ENCODE measurements at places on chromosomes 3 and 15.

GRCh38 chr15:22951381-22952280 lies 28.5 kb downstream of the CYFIP1 start:
- DNase-seq = no peak

GRCh38 chr3:50436114-50436674 lies 67.2 kb downstream of the CACNA2D2 start:
- DNase-seq = no peak

DNA sequence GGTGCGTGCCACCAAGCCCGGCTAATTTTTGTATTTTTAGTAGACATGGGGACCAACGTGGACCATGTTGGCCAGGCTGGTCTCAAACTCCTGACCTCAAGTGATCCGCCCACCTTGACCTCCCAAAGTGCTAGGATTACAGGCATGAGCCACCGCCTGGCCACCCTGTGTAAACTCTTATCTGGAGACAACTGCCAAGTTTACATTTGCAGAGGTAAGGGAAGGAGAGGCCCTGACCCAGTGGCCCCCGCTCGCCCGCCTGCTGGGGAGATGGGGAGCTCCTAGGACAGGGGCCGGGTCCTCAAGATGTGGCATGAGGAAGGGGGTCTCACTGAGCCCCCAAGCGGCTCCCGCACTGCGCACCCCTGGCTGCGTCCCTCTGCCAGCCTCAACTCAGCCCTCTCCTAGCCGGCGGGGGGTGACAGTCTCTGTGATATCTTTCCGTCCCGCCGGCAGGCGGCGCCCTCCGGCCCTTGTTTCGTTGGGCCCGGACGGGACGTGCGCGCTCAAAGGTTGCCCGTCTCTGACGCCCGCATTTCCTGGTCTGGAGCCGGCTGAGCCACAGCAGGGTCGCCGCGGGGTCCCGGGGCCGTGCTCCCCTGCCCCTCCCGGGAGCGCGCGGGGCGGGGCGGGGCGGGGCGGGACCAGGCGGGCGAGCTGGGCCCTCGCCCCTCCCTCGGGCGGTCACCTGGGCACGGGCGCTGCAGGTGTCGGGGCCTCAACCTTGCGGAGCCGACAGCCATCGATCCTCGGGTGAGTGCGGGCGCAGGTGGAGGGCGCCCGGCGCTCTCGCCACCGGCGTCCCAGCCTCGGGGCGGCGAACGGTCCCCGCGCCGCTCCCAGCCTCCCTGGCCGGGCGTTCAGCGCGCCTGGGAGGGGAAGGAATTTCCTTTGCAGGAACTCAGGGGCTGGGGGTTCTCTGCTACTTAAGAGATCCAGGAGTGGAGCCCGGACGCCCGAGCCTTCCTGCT lies at the start of gene GPR160:
Gene GPR160, plus strand, starts transcription at position 533 of the 971 bp plus-strand sequence. CDS start 45,978 bp downstream, outside the sequence.
- no peak for DNase-seq

DNA sequence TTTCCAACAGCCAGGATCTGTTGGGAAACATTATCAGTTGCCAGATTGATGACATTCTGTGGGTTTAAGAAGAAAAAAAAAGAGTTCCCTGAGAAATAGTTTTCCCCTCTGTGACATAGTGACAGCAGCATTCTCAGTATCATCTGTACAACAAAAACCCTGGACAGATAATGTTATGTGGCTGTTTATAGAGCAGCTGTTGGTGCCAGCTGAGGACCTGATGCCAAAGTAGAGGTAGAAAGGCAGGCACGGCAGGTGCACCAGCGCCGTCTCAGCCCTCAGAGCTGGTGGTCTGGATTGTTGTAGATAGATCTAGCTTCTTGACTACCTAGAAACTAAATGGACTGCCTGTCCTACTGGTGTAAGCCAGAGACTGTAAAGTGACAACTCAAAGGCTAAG lies 56.2 kb upstream of the FILIP1L start:
- no peak for DNase-seq

DNA sequence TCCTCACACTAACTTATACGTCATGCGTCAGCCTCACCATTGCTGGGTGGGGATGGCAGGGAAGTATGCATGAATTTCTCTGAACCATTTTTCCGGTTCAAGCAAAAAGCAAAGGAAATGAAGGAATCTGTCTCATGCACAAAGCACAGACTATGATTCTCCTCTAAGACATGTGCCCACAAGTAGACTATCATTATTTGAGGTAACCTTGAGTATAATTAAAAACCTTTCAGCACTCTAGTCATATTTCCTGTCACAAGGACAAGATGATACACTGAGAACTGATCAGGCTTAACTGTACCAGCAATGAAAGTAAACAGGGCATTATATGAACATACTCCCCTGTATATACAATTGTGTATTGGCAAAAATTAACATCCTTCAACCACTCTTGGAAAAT lies 56.7 kb upstream of the TSC22D2 start:
- DNase-seq = no peak

DNA sequence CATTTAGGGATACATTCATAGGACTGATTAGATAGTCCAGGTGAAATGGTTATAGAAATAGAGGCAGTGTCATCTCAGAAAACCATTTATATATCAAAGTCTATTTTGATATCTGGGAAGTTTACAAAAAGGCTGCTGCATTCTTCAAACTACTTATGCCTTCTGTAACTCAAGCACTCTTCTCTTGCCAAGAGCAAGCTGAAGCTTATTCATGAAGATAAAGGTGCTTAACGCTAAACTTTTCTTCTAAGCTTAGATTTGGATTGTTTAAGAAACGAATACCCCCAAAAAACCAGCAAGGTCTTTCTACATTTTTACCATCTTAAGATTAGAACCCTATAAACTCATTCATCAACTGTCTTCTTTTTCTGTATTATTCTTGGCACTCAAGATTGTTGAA lies 23.3 kb upstream of the USF3 start:
- DNase-seq = no peak

DNA sequence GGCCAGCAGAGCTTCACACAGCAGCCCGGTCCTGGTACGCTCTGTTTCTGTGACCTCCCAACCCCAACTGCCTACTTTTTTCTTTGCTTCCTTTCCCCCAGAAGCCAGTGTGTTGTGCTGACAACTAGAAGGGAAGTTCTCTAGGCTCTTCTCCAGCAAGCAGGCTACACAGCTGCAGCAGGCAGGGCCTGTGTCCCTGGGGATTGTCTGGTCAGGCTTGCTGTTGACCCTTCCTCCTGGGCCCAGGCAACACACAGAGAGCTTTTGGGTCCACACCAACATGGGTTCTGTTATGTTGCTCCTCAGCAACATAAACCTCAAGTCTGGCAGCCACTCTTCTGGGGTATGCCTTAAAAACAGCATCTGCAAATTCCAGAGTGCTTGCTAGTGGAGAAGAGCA lies 36.2 kb upstream of the TSPAN3 start:
- no peak for DNase-seq

DNA sequence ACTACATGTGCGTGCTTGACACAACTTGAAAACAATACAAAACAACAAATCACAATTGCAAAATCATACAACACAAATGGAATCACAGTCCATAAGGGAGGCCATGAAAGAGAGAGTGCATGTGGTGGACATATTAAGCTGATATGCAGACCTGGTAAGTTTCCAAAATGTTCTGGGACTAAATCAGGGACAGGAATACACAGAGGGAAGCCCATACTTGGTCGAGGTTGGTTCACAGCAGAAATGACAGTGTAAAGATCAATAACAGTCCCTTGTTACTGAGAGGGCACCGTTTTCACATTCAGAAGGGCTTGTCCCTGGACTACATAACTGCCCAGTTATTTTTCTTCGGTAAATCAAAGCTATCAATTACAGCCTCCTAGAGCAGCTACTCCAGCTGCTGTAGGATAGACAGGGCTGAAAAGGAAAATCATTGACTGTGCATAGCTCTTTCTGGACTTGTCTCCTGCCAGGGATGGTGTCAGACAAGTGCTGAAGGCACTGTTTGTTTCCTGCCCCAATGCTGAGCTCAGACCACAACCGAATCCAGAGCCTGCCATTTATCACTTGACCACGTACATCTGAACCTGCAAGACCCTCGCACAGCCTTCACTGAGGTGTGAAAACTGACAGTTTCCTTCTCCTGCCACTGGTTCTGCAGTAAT lies 79.5 kb upstream of the KCNMB2 start:
- DNase-seq = no peak

- DNase-seq = no peak
These were observed 131.9 kb upstream of the STAC start for GRCh38 chr3:36248374-36248773.

GRCh38 chr3:78497021-78497420 lies 1270.8 kb downstream of the ROBO1 start:
- DNase-seq = no peak

DNA sequence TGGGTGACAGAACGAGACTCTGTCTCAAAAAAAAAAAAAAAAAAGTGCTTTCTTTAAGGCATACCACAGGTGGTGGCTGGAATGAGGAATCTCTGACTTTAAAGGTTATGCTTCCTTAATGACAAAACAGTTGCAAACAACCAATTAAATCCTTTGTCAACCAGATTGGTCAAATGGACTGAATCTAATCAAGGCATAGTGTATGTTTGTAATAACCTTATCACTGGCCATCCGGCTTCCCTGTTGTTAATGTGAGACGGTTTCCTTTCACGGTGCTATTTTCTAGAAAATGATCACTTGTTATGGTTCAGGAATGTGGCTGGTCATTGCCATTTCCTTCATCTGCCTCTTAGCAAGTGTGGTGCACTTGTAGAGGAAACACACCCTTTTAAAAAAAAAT lies 75.9 kb downstream of the FLNB start:
- no peak for DNase-seq

GRCh38 chr3:128603811-128604775 lies 46.5 kb downstream of the RPN1 start:
- DNase-seq = no peak

- peak; percentile 0 for DNase-seq
These were observed 40.6 kb upstream of the ADCY5 start for GRCh38 chr3:123489400-123490004.

DNA sequence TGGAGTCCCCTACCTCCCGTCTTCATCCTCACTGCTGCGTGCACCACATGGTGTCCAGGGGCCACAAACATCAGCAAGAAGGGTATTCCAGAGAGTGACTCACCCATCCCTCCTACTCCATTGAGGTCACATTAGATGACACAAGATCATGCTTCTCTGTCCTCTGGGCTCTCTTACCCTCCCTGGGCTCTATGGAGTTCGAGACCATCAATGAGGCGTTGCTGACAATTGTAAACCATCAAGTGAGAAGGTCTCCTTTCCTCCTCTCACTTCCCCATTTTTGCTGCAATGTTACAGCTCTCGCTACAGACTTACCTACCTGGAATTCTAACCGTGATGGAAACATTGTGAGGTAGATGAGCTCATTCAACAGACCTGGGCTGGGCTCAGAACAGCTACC lies 51.7 kb downstream of the HMCES start:
- no peak for DNase-seq

DNA sequence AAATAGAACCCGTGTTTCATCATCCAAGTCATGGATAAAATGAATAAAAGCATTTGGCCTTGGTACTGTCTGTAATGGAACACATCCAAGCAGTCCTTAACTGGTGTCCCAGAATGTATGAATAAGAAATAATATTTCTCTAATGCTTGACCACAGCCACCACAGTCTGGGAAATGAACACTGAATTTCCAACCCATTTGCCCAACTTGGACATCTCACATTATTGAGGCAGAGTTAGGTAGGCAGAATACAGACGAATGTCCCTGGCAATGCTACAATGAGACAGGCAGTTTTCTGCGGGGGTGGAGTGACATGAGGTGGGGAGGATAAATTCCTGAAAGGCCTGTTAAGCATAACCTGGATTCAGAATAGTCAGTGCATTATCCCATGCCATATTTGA lies 245.7 kb downstream of the ZIC1 start:
- DNase-seq = no peak

DNA sequence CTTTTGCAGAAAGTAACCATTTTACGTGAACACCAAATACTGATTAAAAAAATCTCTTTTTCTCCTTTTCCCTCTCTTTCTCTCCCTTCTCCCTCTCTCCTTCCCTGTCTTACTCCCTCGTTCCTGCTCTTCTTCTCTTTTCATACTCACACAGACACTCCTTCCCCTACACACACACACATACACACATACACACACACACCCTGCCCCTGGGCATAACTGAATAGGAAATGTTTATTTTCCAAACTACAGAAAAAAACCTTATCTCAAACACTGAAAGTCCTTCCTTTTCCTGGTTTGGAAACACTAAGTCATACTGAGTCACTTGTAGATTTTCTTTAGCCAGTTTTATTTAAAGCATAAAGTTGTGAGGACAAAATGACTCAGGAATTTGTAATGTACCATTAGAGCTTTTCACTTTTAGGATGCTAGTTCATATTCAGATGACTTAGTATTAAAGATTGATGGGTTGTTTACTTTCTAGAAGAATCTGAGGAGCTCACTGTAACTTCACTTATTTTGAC lies 62.4 kb downstream of the MBNL1 start:
- no peak for DNase-seq

DNA sequence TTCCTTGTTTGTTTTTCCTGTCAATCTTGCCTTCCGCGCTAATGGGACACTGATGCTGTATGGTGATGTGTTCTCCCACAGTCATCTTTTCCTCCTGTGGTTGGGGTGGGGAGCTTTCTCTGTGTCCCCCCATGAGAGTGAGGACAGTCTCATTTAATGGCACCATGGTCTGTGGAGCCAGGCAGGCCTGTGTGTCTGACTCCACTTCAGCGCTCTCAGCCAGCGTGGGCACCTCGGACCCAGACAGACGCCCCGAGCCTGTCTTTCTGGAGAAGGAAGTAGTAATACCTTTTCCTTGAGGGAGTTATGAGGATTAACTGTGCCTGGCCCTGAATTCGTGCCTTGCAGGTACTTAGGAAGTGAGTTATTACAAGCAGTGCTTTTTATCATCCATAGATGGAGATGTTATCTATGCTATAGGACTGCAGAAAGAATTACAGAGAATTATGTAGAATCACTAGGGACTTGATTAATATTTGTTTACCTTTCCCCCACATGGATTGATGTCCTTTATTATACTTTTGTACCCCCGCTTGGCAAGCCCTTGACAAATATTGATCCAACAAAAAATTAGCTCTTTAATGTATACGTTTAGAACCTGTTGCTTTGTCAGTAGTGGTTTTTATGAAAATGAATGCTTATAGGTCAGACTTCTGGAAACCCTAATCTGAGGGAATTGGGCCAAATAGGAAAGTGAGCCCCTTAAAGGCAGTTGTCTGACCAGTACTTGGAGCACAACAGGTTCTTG lies 152.4 kb downstream of the PGPEP1L start:
- DNase-seq = no peak

DNA sequence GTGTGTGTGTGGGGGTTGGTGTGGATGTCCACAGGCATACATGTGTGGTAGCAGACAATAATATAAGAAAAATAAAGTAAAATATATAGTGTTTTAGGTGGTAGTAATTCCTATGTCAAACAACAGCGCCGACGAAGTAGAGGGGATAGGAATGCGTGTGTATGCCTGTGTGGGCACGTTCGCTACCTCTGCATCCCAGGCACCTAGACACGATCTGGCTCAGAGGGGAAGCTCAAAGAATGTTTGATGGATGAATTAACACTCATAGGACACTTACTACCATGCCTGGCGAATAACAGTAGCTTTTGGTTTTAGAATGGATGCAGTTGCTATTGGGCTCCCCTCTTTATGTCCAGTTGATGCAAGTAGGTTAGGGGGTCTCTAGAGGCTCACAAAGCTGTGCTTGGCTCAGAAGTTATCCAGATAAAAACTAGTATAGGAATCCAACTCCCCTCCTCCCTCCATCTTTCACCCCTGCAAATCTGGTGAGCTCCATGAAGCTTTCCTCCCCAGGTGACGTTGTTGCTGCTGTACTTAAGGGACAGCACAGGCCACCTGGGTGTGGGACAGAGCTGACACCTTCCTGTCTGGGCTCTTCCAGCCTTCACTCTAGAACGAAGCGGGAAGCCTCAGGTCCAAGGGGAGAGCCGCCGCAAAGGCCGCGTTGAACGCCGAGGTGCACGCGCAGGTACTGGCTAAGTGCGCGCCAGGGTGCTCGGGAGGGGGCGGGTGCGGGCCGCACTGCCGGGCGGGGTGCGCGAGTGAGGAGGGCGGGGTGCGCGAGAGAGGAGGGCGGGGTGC lies 192.6 kb upstream of the LYSMD4 start:
- DNase-seq = no peak
